Brain (organoid and tissue), 16 donors: ENCODE measurements at places on chromosomes 1 and 21. TPM values are rescaled to one million over a fixed set of nuclear protein-coding genes. Genes with fewer than 3 reads are reported as not detected.

TTC24 gene
- polyA plus RNA-seq: not detected

PROK1 gene
- 1.1 TPM for polyA plus RNA-seq

BLACAT1 gene
- polyA plus RNA-seq: 0.10 TPM

ILDR2 gene
- 12.1 TPM for polyA plus RNA-seq

CRABP2 gene
- 10.5 TPM for polyA plus RNA-seq

BCAN gene
- polyA plus RNA-seq: 81.5 TPM

IL6R gene
- polyA plus RNA-seq: 1.4 TPM

GSTM5 gene
- 9.6 TPM for polyA plus RNA-seq

PDPN gene
- polyA plus RNA-seq: 14.9 TPM

- peak; percentile 90 for DNase-seq
Observed at GRCh38 chr1:44631647-44632539, 42.4 kb downstream of the TMEM53 start.

- DNase-seq: no peak
Observed at GRCh38 chr1:214467078-214467585, 84.3 kb downstream of the PTPN14 start.

DNA sequence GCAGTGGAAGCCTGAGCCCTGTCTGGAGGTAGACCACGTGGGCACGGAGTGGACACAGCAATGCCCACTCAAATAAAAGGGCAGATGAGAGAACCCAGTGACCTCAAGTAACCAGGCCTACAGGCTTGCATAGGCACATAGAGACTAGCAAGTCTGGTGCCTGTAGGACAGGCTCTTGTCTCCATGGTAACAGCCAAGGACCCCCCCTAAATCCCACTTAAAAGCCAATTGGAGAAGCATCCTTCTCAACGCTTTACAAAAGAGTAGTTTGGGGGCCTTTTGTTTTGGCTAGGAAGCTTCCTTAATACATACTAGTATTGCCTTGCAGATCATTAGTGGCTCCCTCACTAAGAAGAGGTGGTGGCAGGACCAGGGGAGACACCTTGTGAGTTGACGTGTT, 63.9 kb downstream of the VWA5B1 start:
- DNase-seq: no peak

DNA sequence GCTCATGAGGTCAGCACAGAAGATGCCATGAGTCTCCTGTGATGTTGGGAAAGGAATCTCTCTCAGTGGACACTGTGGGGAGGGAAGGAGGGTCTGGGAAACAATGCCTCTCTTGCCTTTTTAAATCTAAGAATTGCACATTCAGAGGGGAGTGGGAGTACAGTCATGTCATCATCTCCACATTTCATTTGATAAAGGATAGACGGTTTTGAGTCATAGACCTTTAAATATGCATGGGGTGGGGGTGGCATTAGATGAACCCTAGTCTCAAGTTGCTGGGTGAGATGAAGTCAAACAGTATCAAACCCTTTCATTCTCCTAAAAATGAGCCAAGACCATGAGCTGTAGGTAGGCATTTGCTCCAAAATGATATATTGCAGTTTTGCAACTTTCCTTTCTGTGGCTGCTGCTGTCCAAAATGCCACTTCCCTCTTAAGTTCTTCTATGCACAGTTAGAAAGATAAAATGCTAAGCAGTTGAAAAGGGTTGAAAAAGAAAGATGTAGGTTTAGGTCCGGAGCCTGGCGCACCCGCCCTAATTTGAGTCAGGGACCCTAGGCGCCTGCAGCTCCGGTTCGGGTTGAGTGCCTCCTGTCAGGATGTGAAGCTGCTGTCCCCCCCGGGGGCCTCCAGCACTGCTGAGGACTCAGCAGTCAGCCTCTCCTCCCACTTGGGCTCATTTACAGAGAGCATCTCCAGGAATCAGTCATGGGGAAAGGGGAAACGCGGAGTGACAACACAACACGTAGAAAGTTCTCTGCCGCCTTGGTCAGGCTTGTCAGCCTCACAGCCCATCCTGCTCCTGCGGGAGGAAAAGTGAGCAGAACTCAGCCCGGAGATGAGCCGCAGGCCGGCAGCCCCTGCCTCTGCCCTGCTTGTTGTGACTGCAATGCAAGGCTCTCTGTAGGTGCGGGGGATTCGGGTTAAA, 479.3 kb upstream of the RUNX1 start:
- peak; percentile 19 for DNase-seq

DNA sequence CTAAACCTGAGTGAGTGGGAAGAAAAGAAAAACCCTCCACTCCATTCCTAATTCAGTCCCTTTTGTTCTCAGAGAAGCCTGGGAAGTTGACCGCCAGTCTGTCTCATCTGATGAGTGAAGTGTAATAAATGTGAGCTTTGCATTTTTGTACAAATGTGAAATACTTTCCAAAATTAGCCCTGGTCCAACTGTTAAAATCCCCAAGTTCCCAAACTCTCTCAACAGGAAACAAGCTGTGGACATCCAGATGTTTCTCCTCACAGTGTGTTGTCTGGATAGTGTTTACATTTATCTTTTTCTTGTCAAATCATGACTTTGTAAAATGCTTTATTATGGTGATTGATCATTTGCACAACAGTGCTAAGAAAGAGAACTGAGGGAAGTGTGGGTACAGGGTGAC, 145.1 kb downstream of the TM2D1 start:
- DNase-seq: no peak

- peak; percentile 69 for DNase-seq
Observed at GRCh38 chr1:225541383-225541782, 111.5 kb downstream of the ENAH start.

GRCh38 chr1:212488436-212489283, 55.9 kb downstream of the NENF start:
- peak; percentile 29 for DNase-seq

DNA sequence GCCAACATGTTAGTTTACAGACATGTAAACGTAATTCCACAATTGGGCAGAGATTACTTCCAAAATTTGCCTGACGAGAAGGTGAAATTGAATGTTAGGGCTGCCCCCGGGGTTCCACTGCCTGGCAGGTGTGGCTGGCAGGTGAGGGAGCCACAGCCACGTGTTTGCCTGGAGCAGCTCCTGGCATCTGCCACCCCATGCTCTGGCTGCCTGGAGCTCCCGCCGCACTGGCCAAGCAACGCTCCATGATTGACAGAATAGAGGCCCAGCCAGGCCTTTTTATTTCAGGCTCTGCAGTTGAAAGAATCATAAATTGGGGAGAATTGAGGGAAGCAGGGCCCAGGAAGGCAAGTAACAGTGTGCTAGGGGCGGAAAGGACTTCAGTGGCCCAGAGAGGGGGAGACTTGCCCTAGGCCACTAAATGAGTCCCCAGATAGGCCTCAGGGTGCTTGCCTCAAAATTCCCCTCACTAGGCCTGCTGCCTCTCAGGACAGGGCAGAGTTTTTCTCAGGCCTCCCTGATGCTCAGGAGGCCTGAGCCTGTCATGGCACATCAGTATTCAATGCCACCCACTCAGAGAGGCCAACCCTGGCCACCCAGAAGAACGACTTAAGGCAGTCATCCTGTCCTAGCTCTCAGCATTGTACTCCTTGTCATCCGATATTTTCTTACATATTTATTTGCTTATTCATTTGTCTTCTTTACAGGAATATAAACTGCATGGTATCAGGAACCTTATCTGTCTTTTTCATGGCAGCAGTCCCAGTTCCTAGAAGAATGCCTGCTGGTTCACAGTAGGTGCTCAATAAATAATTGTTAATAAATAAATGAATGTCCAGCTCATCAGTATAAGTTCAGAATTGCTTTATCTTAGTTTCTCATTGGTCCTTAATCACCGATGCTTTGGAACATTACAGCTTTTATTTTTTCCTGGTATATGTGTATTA, 16.6 kb upstream of the S1PR1 start:
- DNase-seq: peak; percentile 73

DNA sequence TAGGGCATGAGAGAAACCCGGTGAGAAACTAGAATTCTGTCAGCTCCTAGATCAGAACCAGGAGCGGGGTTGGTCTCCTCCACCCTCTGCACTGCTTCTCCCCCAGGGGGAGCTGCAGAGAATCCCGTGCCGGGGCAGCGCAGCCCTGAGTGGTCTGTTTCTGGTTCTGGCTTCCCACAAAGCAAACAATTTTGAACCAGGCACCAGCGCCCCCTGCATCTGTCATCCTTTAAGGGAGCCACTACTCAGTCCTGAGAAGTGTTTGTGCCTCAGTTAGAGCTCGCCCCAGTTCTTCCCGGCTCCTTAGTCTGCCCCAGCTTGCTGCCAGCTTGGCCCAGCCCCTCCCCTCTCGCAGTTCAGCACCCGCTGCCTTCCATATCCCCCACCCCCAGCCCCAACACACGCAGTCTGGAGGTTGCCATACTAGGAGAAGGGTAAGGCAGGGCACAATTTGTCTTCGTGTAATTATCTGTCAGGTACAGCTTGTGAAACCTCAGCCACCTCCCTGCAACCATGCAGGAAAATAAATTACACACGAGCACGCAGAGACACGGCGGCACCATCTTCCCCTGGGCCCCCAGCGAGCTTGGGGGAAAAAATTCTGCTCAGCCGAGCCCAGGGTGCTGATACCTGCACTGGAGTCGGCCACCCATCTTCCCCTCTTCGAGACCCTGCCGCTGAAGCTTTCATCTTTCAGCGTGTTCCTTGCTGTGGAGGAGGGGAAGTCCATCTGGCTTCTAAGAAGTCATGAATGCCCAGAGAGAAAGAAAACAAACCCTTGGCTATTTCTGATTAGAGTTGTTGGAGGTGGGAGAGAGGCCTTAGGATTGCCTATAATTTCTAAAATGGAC, 62.6 kb upstream of the CD1D start:
- DNase-seq: peak; percentile 82

- peak; percentile 27 for DNase-seq
Observed at GRCh38 chr1:233143241-233143640, 152.3 kb downstream of the PCNX2 start.

GRCh38 chr1:118905196-118905595, 82.9 kb downstream of the TBX15 start:
- DNase-seq: no peak

DNA sequence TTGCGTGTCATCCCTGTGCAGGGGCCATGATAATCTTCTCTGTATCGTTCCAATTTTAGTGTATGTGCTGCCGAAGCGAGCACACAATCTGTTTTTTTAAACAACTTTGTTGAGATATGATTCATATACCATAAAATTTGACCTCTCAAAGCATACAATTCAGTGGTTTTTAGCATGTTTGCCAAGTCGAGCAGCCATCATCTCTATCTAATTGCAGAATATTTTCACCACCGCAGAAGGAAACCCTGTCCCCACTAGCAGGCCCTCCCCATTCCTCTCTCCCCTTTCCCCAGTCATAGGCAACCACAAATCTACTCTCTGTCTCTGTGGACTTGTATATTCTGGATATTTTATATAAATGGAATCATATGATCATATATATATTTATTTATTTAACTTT, 78.7 kb upstream of the TINAGL1 start:
- no peak for DNase-seq

GRCh38 chr1:20727746-20728316, 4.7 kb downstream of the SH2D5 start:
- no peak for DNase-seq

- no peak for DNase-seq
Observed at GRCh38 chr1:206491616-206492015, 15.7 kb upstream of the RASSF5 start.

DNA sequence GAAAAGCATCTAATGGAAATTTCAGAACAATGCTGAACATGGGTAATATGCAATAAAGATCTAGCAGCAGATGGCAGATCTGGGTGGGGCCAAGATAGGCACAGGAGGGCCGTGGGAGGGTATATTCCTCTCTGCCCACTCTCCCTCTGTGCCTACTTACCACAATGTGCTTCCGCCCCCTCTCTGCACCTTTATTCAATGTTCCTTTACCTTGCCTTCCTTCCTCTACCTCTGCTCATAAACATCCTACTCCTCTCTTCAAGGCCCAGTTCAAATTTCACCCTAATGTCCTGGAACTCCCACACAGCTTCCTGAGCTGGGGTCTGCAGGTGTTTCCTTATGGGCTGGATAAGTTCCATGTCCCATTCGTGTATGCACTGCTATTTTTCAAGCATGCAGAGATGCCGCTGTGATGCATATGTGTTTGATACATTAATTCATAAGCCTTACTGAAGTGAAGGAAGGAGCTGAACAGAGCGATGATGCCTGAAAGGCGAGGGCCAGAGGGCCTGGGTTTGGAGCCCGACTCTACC, 65.6 kb upstream of the EDEM3 start:
- no peak for DNase-seq

GRCh38 chr21:24955275-24955961, 651.9 kb downstream of the MRPL39 start:
- no peak for DNase-seq

- DNase-seq: no peak
Observed at GRCh38 chr1:172470149-172470548, 26.3 kb upstream of the PIGC start.

DNA sequence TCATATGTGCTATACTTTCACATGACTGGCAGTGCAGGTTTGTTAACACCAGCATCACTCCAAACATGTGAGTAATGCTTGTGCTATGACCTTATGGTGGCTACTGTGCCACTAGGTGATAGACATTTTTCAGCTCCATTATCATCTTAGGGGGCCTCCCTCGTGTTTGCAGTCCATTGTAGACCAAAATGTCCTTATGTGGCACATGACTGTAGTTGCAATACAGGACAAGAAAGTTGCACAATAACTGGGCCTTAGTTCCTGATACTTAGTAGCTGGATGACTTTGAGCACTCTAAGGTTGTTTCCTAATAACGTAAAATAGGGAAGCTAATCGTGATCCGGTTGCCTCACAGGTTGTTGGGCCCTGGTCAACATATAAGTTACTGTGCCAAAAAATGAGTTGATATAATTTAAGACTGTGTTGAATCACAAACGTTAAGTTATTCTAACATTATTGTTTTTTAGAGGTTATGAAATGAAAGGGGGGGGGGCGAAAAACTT, 511 bp upstream of the SNX27 start:
- no peak for DNase-seq

DNA sequence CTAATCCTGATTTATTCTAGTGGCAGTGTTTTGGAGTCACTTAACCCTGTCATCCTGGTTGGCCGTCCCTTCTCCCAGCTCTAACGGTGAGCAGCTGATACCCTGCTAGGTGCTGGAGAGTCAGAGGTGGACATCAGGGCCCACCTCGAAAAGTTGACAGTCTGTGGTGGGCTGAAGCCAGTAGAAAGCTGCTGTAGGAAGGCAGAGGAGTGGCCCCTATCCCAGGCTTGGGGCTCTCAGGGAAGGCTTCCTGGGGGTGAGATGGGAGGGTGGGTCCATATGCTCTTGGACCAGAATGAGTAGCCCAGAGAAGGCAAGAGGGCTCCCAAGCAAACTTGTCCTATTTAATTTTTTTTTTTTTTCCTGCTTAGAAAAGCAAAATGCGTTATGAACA, 475 bp upstream of the RPL5 start:
- peak; percentile 1 for DNase-seq

- DNase-seq: no peak
Observed at GRCh38 chr1:69523461-69523860, 44.3 kb upstream of the LRRC7 start.

- DNase-seq: peak; percentile 67
Observed at GRCh38 chr1:185440877-185441276, 123.8 kb upstream of the IVNS1ABP start.
